ACHN (cell line): ENCODE measurements at places on chromosomes 5 and 9.

DNA sequence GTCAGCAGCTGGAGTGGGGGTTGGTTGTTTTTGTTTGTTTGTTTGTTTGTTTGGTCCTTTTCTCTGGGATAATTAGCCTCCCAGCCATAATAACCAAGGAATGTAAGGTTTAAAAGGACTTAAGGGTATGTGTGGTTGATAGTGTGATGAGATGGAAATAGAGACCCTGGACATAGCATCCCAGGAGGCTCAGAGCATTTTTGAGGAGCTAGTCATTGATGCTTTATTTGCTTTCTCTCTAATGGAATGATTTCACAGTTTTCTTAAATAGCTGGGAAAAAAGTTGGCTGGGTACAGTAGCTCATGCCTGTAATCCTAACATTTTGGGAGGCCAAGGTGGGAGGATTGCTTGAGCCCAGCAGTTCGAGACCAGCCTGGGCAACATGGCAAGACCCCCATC lies 45.1 kb downstream of the TTC1 start:
- no peak for DNase-seq

DNA sequence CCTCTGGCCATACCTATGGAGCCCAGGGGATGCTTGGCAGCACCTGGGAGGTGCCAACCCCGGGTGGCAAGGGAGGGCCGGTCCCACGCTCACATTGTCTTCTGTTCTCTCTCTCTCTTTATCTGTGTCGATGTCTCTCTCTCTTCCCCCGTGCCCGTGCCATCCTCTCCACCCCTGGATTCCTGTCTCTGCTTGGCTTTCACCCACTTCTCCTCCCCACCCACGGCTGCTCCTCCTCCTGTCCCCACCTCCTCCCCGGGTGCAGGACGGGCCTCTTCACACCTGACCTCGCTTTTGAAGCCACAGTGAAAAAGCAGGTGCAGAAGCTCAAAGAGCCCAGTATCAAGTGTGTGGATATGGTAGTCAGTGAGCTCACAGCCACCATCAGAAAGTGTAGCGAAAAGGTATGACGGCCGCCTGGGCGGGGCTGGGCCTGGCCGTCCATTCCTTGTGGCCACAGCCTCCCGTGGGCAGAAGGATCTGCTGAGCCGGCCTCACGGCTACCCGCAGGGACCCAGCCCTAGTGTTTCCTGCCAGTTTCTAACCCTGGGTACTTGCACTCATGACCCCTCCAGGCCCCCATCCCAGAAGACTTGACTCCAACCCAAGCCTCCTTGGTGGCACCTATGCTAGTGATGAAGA lies 22.7 kb downstream of the DNM1 start:
- DNase-seq = no peak

- no peak for DNase-seq
Measured at GRCh38 chr5:153523831-153524230, 33.4 kb downstream of the GRIA1 start.

GRCh38 chr9:4506490-4506889 lies 16.2 kb downstream of the SLC1A1 start:
- no peak for DNase-seq
